ENCODE measurements at places on chromosomes 1 and 21.

- H3K4me1 ChIP-seq: no peaks in the 10 kb centered on the region
- H3K4me3 ChIP-seq: no peak overlapping the region
- H3K27me3 ChIP-seq: no peaks in the 10 kb centered on the region
- no peak overlapping the region for H3K27ac ChIP-seq
These were observed 8.0 kb upstream of the TMEM52 start for GRCh38 chr1:1926886-1927660.

DNA sequence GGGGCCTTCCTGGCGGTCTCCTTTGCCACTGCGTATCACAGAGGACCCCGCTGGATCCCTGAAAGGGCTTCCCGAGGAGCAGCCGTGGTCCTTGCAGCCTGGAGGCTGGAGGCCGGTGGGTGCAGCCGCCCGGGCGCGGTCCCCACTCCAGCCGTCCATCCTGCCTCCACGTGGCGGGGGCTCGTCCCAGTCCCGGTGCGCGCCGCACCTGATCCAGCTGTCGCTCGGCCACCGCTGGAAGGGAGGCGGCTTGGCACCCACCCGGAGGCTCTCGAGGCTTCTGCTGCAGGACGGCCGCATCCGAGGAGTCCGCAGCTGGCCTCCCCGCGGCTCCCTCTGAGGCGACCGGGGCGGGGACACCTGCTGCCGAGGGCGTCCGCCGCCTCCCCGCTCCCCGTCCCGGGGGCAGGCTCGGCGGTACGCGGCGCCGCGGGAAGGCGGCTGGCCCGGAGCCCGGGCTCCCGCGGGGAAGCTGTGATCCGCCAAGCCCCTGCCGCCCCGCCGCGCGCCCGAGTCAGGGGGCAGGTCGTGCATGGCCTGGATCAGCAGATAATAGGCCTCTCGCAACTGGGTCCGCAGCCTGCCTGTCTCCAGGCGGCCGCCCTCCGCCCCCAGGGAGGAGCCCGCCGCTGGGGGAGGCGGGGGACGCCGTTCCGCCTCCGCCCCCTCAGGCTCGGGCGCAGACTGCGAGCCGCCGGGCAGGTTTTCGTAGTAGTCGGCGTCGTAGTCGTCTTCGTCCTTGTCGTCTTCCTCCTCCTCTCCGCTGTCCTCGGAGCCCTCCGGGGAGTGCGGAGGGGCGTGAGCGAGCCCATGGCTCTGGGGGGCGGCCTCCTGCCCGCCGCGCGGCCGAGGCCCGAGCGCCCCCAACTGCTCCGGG is at the start of gene SYDE2:
Gene SYDE2 (minus strand): TSS at position 554 of the 877 bp plus-strand sequence. CDS start 20 bp downstream, at position 534.
- H3K36me3 ChIP-seq: no peaks in the 10 kb centered on the region
- no peaks in the 10 kb centered on the region for H3K27me3 ChIP-seq
- peak; percentile 81 for DNase-seq
- H3K4me1 ChIP-seq: no peaks in the 10 kb centered on the region
- peak within 1 kb of the TSS; percentile 95 for H3K4me3 ChIP-seq

GRCh38 chr1:19210772-19211549 is 895 bp upstream of the UBR4 start:
- DNase-seq: no peak
- H3K36me3 ChIP-seq: no peaks in the 10 kb centered on the region
- H3K27me3 ChIP-seq: no peaks in the 10 kb centered on the region
- peaks cover 5% of the 10 kb centered on the region for H3K4me1 ChIP-seq
- H3K4me3 ChIP-seq: peak overlapping the region; percentile 88

GRCh38 chr1:223708001-223708359 is 4.4 kb upstream of the CAPN2 start:
- peaks cover 6% of the 10 kb centered on the region for H3K4me1 ChIP-seq
- peak overlapping the region; percentile 18 for H3K27ac ChIP-seq
- H3K36me3 ChIP-seq: no peaks in the 10 kb centered on the region
- no peaks in the 10 kb centered on the region for H3K27me3 ChIP-seq
- DNase-seq: no peak

- H3K27ac ChIP-seq: no peak overlapping the region
- no peaks in the 10 kb centered on the region for H3K36me3 ChIP-seq
- no peak overlapping the region for H3K4me3 ChIP-seq
- no peaks in the 10 kb centered on the region for H3K4me1 ChIP-seq
- no peak for DNase-seq
These were observed 18.0 kb downstream of the PGM1 start for GRCh38 chr1:63611231-63611630.

- no peak overlapping the region for H3K4me3 ChIP-seq
- no peaks in the 10 kb centered on the region for H3K27me3 ChIP-seq
- H3K27ac ChIP-seq: no peak overlapping the region
- no peak for DNase-seq
These were observed 52.7 kb upstream of the GPR153 start for GRCh38 chr1:6313393-6314200.

- H3K4me1 ChIP-seq: no peaks in the 10 kb centered on the region
- no peaks in the 10 kb centered on the region for H3K27me3 ChIP-seq
- no peaks in the 10 kb centered on the region for H3K36me3 ChIP-seq
- DNase-seq: no peak
These were observed 11.3 kb upstream of the PPIE start for GRCh38 chr1:39727221-39727931.

GRCh38 chr1:91314643-91315042 is 90.0 kb downstream of the HFM1 start:
- no peak for DNase-seq
- H3K4me1 ChIP-seq: no peaks in the 10 kb centered on the region
- H3K27me3 ChIP-seq: no peaks in the 10 kb centered on the region
- no peaks in the 10 kb centered on the region for H3K36me3 ChIP-seq
- H3K4me3 ChIP-seq: no peak overlapping the region

- H3K27ac ChIP-seq: no peak overlapping the region
- peaks cover 15% of the 10 kb centered on the region for H3K4me1 ChIP-seq
- H3K27me3 ChIP-seq: no peaks in the 10 kb centered on the region
- DNase-seq: no peak
These were observed 51.7 kb downstream of the ITPKB start for GRCh38 chr1:226687426-226687825.

DNA sequence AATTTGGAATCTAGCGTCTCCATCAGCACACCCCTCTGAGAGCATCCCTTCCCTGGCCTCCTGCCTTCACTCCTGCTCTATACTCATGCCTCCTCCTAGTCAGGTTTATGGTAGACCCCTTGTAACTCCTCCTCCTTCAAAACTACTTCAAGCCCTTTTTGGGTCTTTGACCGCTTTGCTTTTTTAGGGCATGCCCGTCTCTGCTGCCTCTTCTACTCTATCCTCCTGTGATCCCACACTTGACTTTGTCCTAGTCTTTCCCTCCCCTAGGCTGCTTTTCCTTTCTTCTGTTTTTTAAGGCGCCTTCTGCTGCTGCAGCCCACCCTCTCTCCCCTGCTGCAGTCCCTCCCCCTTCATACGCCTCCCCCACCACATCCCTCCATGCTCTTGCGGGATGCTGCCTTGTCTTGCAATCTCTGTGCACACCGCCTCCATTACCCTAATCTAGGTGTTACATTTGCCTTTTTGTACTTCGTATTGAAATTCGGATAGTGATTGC is 1.5 kb downstream of the SNX27 start:
- H3K4me1 ChIP-seq: peaks cover 3% of the 10 kb centered on the region
- no peak overlapping the region for H3K27ac ChIP-seq
- no peaks in the 10 kb centered on the region for H3K27me3 ChIP-seq
- DNase-seq: no peak
- no peaks in the 10 kb centered on the region for H3K36me3 ChIP-seq

DNA sequence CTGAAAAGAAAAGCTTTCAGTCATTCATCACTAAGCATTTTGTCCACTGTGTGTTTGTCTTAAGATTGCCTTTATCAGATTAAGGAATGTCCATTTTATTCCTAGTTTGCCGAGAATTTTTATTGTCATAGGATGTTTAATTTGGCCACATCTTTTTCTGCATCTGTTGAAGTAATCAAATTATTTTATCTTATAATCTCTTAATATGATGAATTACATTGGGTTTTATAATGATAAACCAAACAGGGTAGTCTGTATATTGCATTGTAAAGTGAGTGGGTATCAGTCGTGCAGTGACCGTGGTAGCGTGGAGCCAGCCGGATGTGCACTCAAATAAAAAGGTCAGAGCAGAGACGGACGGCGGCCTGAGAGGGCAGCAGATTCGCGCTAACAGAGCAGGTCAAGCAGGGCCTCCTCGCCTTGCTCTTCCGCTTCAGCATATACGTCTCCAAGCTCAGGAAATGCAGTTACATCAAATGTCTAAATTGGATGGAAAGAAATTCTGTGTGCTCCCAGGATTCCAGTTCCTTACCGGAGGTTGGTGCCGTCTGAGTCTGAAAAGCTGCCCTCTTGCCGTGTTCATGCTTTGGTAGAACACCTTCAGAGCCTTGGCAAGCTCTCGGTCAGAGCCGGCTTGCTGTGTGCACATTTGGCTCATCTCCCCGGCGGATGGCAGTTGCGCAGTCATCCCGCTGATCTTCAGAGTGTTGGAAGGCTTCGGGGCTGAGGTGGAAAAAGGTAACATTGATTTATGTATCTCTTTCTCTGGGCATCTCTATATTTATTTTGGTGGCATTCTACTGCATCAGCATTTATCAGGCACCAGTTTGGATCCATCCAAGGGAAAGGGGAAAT is 51.5 kb downstream of the SCCPDH start:
- H3K4me1 ChIP-seq: no peaks in the 10 kb centered on the region
- H3K36me3 ChIP-seq: no peaks in the 10 kb centered on the region
- H3K27ac ChIP-seq: no peak overlapping the region
- no peaks in the 10 kb centered on the region for H3K27me3 ChIP-seq

DNA sequence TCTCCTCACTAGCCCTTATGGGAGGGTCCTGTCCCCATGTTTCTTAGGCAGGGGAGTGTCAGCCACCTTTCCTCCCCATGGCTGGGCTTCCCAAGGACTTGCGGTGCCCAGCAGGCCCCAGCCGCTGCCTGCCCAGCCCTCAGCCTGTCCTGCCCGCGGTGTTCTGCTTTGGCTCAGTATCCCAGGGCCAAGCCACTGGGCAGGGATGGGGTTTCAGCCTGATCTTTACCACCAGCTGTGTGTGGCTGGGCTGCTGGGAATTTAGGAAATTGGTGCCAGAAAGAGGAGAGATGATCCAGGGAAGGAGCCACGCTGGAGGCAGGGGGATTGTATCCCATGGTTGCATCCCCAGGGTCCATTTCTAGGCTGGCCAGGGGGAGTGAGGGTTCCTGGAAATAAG is 6.9 kb upstream of the IGFN1 start:
- no peaks in the 10 kb centered on the region for H3K27me3 ChIP-seq
- no peaks in the 10 kb centered on the region for H3K4me1 ChIP-seq
- DNase-seq: no peak
- H3K27ac ChIP-seq: no peak overlapping the region
- no peak overlapping the region for H3K4me3 ChIP-seq
- H3K36me3 ChIP-seq: no peaks in the 10 kb centered on the region

DNA sequence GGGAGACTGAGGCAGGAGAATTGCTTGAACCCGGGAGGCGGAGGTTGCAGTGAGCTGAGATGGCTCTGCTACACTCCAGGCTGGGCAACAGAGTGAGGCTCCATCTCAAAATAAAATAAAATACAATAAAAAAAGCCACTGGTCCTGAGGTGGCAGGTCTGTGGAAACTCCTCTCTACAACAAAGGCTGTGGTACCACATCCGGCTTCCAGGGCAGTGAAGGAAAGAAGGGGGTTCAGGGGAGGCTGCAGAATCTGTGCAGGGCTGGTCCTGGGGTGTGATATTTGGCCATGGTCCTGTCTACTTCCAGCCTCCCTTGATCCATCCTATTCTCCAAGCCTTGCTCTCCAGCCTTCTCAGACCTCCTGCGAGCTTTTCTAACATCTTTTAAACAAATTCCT is 731 bp upstream of the ZNF683 start:
- H3K27me3 ChIP-seq: no peaks in the 10 kb centered on the region
- no peaks in the 10 kb centered on the region for H3K4me1 ChIP-seq
- no peak overlapping the region for H3K4me3 ChIP-seq

- H3K4me3 ChIP-seq: no peak overlapping the region
- no peaks in the 10 kb centered on the region for H3K27me3 ChIP-seq
- no peak overlapping the region for H3K27ac ChIP-seq
- no peak for DNase-seq
These were observed 13.2 kb upstream of the ZMYM4 start for GRCh38 chr1:35255276-35255675.

DNA sequence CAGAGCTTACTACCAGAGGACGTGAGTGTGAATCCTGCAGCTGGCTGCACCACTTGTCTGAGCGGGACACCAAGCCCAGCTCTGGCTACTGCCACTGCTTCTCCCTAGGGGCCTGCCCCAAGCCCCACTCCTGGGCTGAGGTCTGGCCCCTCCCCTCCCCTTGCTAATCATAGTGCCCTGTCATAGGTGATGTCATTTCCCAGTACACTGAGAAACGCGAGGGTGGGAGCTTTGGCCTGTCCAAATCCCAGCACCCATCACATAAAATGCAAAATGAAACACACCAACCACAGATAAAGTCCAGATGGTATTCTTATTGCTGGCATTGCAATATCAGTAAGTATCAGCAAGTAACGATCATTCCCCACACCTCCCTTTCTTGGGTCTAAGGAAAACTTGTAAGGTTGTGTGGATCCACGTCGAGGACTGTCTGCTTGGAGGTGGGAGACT is 77.7 kb downstream of the TOMM20 start:
- H3K4me3 ChIP-seq: no peak overlapping the region
- H3K27ac ChIP-seq: no peak overlapping the region
- H3K4me1 ChIP-seq: peaks cover 2% of the 10 kb centered on the region
- no peaks in the 10 kb centered on the region for H3K36me3 ChIP-seq
- no peaks in the 10 kb centered on the region for H3K27me3 ChIP-seq
- peak; percentile 86 for DNase-seq

DNA sequence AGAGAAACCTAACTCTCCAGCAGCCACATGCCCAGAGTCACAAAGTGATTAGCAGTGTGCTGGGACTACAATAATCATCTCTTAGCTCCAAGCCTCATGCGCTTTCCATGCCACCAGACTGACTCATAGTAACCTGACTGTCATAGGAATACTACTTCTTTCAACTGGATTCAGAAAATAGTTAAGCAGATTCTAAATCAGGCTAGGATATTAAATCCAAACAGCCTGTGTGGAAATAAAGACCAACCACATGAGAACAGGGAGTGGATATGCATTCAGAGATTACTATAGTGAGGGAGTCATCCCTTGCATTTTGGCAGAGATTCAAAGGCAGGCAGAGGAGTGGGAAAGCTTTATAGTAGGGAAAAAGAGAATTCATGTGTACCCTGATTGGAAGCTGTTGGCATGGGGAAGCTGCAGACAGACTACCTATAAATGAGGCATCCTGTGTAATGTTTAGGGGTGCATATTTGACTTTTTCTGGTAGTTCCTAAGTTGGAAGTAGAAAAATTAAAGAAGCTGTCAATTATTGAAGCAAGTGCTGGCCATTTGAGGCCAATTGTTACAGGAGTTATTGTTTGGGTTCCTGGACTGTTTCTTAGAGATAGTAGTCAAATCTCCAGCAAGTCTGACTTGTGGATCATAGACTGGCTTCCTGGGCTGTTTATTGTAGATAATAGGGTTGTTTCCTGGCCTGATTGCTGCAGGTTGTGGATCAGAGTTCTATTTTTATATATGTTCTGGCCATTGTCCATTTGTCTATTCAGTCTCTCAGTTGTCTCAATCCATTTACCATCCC is 31.7 kb upstream of the DNAH14 start:
- no peak overlapping the region for H3K4me3 ChIP-seq
- no peaks in the 10 kb centered on the region for H3K36me3 ChIP-seq
- no peaks in the 10 kb centered on the region for H3K4me1 ChIP-seq
- H3K27ac ChIP-seq: no peak overlapping the region
- DNase-seq: no peak

- no peaks in the 10 kb centered on the region for H3K36me3 ChIP-seq
- H3K27ac ChIP-seq: no peak overlapping the region
- H3K27me3 ChIP-seq: no peaks in the 10 kb centered on the region
- DNase-seq: no peak
- H3K4me1 ChIP-seq: no peaks in the 10 kb centered on the region
- H3K4me3 ChIP-seq: no peak overlapping the region
These were observed 11.7 kb downstream of the SELL start for GRCh38 chr1:169699707-169700106.

GRCh38 chr1:183070234-183070922 is 47.2 kb downstream of the LAMC1 start:
- no peaks in the 10 kb centered on the region for H3K36me3 ChIP-seq
- no peak overlapping the region for H3K27ac ChIP-seq
- H3K4me1 ChIP-seq: peaks cover 8% of the 10 kb centered on the region

All from aorta (tissue), 5 donors.